ENCODE measurements at places on chromosomes 12 and 14. TPM values are rescaled to one million over a fixed set of nuclear protein-coding genes. Genes with fewer than 3 reads are reported as not detected.

The FAM186B gene
- 2.7 TPM for polyA plus RNA-seq

The TMEM19 gene
- 34.6 TPM for polyA plus RNA-seq

The TAS2R20 gene
- 1.3 TPM for polyA plus RNA-seq

The TEX52 gene
- 0.79 TPM for polyA plus RNA-seq

The MRPL42 gene
- polyA plus RNA-seq: 35.3 TPM

The RD3L gene
- polyA plus RNA-seq: not detected
